ENCODE measurements at places on chromosomes 4 and X.

GRCh38 chrX:112190646-112191045 lies 108.1 kb upstream of the TRPC5 start:
- DNase-seq, result no peak

- DNase-seq, result no peak
Observed at GRCh38 chr4:84221704-84222103, 277.4 kb downstream of the NKX6-1 start.

GRCh38 chr4:94168321-94168720 lies 39.3 kb upstream of the SMARCAD1 start:
- DNase-seq, result no peak

GRCh38 chrX:7077241-7078230 lies 70.0 kb upstream of the STS start:
- no peak for DNase-seq

DNA sequence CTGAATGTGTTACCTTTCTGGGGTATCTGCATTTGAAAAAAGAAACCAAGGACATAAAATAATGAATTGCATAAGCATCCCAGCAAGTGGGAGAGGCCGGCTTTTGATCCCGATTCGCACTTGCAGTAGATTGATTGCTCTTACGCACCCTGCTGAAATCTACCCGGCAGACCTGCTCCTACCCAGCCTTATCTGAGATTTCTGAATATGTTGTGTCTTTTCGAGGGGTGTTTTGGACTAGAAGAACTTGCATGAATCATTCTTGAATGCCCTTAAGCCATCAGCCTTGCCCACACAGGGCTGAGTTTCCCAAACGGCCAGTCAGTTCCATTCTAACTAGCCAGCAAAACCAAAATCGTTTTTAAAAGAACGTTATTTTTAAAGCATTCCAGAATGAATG lies 174.4 kb upstream of the BCOR start:
- DNase-seq, result no peak

GRCh38 chrX:46404774-46405173 lies 140.4 kb downstream of the ZNF674 start:
- no peak for DNase-seq

- no peak for DNase-seq
Observed at GRCh38 chr4:6573986-6574746, 823 bp upstream of the MAN2B2 start.

DNA sequence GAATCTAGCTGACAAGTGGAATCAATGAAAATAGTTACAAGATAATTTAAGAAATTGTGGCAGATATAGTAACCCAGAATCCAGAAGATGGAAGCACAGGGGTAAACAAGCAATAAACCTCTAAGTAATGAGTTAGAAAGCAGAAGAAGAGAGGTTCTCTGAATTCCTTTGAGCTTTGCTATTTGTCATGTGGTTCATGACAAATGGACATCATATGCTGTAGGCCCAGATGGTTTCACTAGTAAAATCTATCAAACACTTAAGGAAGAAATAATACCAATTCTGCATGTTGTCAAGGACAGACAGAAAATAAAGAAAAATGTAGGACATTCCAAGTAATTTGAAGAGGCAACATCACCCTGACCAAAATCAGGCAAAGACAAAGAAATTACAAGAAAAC lies 480.8 kb upstream of the INTU start:
- no peak for DNase-seq

- DNase-seq, result no peak
Observed at GRCh38 chr4:36218121-36218520, 26.2 kb downstream of the ARAP2 start.

DNA sequence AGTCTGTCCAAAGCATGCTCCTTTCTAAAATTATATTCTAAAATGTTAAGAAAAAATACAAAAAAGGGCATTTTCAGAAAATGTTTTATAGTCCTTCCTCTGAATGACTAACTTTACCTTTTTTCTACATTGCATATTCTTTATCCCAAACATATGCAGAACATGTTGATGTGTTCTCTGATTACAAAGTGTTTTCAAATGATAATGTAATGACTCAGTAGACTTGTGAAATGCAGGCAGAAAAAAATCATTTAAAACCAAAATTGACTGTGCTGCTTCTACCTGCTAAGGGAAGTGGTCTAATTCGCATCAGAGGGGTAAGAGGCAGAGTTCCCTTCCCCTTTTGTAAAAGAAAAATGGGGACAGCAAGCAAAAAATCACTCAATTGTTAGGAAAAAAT lies 22.7 kb upstream of the YTHDC1 start:
- DNase-seq, result no peak

- DNase-seq, result no peak
Observed at GRCh38 chr4:129094347-129094746, 1.0 kb upstream of the SCLT1 start.

- no peak for DNase-seq
Observed at GRCh38 chr4:4599481-4600275, 57.8 kb upstream of the STX18 start.

GRCh38 chrX:23185951-23186350 lies 148.7 kb upstream of the PTCHD1 start:
- DNase-seq, result no peak

DNA sequence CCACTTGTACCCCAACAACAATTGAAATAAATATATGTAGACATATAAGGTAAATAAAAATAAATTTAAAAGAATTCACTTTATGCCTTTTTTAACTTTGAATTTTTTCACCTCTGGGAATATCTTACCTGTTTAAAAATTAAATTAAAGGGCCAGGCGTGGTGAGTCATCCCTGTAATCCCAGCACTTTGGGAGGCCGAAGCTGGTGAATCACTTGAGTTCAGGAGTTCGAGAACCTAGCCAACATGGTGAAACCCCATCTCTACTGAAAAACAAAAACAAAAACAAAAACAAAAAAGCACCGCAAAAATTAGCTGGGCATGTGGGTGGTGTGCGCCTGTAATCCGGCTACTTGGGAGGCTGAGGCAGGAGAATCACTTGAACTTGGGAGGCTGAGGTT lies 164.8 kb downstream of the AASDH start:
- DNase-seq, result no peak

GRCh38 chrX:50765986-50766385 lies 48.0 kb downstream of the SHROOM4 start:
- no peak for DNase-seq

DNA sequence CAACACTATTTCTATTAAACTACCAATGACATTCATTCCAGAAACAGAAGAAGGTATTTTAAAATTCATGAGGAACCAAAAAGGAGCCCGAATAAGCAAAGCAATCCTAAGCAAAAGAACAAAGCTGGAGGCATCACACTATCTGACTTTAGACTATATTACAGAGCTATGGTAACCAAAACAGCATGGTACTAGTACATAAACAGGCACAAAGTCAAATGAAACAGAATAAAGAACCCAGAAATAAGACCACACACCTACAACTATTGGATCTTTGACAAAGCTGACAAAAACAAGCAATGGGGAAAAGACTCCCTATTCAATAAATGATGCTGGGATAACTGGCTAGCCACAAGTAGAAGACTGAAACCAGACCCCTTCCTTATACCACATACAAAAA lies 122.3 kb downstream of the ITIH6 start:
- DNase-seq, result no peak

GRCh38 chrX:140250391-140250790 lies 254.5 kb downstream of the SOX3 start:
- no peak for DNase-seq

GRCh38 chrX:128781506-128781905 lies 729.3 kb upstream of the ACTRT1 start:
- peak; percentile 27 for DNase-seq

DNA sequence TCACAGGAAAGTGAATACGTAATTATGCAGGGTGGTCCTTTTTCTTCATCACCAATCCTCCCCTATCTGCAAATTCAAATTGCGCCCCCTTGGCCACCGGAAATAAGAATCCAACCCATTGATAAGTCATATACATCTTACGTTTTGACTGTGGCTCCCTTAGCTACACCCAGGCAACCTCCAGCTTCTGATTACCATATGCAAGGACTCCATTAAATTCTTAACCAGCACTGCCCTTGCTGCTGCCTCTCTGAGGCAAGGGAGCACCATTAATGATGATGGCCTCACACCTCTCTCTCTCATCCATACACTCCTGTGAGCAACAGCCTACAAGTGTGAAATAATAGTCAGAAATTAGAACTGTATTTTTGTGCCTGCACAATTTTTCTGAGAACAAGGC lies 106.0 kb upstream of the NOCT start:
- DNase-seq, result no peak

DNA sequence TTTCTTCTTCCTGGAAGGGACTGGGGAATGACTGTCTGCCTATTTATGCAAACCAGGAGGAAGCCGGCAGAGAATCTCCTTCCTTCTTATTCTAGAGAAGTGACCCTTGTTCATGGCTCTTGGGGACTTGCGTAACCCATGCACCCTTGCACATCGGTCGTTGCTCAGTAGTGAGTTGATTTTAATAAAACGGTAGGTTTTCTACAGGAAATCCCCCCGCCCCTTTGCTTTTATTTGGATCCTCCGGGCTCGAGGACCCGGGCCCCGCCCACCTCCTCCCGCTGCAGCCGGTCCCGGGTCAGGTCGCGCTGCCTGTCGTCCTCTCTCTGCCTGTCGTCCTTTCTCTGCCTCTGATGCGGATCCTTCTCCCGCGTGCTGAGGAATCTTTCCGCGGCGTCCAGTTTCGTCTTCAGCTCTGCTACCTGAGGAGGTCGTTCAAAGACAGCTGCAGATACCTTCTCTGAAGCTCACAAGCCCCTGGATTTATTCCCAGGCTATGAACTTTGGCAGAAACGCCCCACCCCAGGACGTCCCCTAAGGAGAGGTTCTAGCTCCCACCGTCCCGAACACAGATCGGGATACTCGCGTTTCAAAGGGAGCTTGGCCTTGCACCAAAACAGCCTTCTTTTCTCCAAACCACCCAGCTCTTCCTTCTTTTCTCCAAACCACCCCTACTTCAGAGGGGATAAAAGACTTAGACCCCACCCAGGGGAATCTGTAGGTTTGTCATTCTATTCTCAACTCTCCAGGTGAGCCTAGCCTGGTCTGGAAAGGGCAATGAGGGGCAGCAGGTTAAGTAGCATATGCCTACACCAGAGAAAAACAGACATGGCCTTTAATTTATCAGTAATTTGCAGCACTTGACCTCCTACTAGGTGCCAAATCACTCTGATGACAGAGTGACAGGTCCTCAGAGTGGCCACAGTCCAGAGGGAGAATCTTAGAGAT lies 7.0 kb downstream of the TNIP3 start:
- DNase-seq, result no peak

GRCh38 chr4:108372681-108373080 lies 203.9 kb upstream of the LEF1 start:
- DNase-seq, result peak; percentile 35

DNA sequence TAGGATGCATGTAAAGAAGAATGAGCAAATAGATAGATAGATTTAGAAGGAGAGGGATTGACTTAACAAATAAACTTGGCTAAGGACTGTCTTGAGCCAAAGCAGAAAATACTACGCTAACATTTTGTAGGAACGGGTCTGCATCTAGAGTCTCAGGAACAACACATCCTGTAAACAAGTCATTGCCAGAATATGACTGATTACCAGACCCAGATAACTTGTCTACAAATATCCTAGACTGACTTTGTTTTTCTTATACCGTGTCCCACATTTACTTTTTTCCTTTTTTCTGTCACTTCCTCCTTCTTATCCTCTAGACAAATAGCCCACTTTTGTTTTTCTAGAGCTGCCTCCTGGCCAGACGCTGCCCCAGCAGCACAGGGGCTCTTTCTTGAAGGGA lies 393.6 kb downstream of the PDGFC start:
- DNase-seq, result no peak
